ENCODE measurements at places on chromosomes 1 and 21.

GRCh38 chr21:35982717-35983116 is 77.6 kb downstream of the SETD4 start:
- no peak for DNase-seq

GRCh38 chr1:221294242-221294641 is 415.0 kb downstream of the HLX start:
- DNase-seq: no peak

DNA sequence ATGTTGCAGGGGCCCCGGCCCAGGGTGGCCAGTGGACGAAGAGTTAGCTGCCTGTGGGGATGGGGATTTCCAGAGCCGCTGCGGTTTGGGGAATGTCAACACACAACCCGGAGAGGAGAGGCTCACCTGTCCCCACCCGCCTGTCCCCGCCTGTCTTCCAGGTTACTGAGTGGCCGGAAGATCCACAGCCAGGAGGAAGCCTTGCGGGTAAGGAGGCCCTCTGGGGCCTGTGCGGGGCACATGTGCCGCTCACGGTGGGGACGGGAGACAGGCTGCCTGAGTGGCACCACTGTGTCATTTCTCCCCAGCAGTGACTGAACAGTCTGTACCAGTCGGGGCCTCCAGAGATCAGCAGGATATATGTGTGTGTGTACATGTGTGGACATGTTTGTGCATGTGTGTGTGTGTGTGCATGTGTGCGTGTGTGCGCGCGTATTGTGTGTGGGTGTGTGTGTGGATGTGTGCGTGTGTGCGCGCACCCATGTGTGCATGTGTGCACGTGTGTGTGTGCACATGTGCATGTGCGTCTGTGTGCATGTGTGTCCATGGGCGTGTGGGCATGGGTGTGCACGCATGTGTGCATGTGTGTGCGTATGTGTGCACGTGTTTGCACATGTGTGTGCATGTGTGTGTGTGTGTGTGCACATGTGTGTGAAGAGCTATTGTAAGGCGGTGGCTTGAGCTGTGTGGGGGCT is 25.6 kb downstream of the CSTB start:
- DNase-seq: no peak

DNA sequence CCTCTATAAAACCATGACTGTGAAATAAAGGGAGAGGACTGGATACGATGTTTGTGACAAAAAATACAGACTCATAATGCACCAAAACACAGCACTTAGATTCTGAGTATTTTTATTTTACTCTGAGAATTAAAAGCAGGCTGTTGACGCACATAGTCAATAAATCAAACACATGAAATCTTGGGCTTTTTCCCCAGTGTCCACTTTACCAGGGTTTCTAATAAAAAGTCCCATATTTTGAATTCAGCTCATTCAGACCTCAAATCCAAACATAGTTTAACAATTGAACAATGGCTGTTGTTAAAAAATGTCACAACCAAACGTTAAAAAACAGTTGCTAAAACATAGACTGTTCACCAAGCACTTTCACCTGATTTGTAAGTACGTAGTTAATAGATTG is 553.4 kb downstream of the LTN1 start:
- DNase-seq: no peak

GRCh38 chr1:40162753-40163441 is 1.7 kb downstream of the RLF start:
- DNase-seq: no peak

DNA sequence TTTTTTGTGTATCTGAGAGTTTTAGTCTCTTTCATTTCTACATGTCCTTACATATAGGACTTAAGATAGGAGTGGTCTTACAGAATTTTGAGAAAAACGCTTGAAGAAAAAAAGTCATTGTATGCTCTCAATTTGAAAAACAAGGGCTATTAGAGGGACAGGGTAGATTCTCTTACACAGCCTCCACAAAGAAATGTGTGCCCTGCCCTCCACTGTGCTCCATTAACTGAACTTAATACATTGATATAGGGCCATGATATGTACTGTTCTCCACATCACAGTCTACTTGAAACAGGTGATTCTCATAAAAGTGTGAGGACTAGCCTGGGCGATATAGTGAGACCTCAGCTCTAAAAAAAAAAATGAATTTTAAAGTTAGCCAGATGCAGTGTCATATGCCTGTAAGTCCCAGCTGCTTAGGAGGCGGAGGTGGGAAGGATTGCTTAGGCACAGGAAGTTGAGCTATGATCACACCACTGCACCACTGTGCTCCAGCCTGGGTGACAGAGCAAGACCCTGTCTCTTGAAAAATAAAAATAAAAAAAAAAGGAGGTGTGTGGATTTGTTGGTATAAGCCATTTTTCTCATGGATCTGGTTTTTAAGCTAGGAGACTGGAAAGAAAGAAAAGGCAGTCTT is 77.0 kb downstream of the HMCN1 start:
- DNase-seq: no peak

DNA sequence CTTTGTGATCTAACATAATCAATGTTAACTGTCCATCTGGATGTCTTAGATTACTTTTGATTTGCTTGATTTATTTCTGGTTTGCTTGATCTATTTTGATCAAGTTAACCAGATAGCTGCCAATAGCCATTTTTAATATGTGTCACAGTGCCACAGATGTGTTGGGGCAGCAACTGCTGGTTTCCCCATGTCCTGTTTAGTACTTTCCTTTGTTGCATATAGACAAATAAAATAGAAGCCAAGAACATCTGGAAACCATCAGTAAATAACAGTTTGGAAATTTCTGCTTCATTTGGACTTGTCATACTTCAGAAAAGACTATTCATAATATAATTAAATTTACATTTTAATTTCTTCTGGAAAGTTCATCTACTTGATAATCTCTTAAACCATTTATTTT is 145.6 kb upstream of the C21orf91 start:
- DNase-seq: no peak

- no peak for DNase-seq
Observed at GRCh38 chr1:230050973-230051735, 15.9 kb upstream of the GALNT2 start.

- no peak for DNase-seq
Observed at GRCh38 chr1:178934546-178934945, 63.7 kb upstream of the ANGPTL1 start.

DNA sequence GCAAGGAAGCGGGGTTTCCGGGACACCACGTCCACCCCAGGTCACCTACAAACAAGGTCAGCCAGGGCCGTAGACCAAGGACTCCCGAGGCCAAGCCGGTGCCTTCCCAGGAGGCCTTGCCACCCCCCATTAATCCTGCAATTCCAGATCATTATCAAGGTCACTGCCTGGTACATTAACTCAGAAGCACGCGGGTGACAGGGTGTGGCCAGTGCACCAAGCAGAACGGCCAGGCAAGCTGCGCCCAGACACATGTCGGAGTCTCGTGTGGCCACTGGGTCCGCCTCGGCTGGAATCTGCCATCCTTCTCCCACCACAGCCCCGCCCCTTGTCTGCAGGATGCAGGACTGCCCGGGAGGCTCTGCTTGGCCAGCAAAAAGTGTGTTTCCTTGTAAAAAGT is 144.7 kb downstream of the PRDM16 start:
- DNase-seq: no peak

DNA sequence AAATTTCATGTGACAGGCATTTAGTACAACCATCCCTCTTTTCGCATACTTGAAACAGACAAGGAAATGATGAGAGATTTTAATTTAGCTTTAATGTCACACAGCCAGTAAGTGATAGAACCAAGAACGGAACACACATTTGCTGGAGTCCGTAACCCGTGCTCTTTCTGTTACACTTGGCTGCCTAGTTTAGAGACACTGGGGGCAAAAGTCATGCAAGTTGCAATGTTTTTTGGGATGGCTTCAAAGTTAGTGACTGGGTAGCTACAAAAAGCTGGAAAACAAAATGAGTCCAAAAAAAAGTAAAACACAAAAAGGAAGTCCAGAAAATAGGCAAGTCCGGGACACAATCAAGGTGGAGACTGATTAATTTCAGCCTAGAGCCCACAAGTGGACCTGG is 5.9 kb downstream of the NID1 start:
- DNase-seq: no peak

DNA sequence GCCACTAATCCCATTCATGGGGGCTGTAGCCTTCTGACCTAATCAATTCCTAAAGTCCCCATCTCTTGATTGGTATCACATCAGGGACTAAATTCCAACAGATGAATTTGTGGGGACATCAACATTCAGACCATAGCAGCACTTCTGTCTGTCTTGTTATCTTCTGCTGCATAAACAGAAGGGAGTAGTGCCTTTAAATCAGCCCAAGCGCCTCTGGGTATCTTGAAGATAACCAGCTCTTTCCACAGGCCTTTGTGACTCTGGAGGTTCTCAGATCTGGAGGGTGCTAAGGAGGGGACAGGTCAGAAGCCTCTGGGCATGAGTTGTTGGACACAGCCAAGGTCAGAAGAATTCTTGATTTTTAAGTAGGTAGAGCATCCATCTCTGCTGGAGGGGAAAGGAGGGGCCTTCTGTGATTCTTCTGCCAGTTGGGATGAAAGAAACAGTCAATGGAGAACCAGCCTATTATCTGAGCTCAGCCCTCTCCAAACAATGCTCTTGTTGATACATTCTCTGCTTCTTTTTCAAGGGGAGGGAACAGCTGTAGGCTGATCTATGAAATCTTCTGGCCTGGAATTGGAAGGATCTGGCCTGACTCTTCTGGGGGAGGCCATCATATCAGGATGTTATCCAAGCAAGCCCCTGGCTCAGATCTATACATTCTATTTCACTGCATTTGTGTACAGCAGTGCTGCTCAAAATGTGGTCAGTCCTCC is 31.3 kb upstream of the LRIG2 start:
- no peak for DNase-seq

GRCh38 chr1:115138271-115138670 is 49.0 kb upstream of the TSPAN2 start:
- no peak for DNase-seq

- DNase-seq: no peak
Observed at GRCh38 chr1:196209265-196209664, 399.0 kb downstream of the KCNT2 start.

DNA sequence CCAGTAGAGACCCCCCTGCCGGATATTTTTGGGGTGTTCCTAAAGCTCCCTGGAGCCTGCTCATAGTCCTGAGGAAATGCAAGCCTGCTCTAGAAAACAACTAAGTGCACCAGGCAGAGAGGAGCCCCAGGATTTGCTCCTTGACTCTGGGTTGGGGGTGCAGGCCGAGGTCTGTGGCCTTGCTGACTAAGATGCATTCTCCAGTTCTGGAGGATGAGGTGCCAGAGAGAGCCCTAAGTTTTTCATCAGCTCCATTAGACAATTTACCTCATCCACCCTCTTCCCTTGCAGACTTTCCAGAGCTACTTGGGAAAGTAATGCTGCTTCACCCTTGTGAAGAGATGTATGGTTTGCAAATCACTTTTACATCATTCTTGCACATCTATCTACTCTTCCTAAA is 9.1 kb downstream of the TUFT1 start:
- no peak for DNase-seq

- DNase-seq: no peak
Observed at GRCh38 chr1:45767035-45767434, 16.6 kb upstream of the IPP start.

DNA sequence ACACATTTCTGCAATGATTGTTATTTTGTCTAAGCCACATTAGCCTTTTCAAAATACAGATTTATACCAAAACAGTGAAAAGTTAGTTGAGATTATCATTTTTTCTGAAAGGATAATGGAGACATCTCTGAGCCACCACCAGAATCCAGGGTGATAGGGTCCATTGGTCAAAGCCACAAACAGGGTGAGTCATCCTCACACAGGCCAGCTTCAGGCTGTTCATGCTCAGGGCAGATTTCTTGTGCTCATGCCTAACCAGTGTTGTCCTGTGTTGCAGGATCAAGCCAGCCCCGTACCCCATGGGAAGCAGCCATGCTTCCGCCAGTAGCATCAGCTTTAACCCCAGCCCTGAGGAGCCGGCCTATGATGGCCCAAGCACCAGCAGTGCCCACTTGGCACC is 13.4 kb downstream of the ELOA start:
- no peak for DNase-seq

DNA sequence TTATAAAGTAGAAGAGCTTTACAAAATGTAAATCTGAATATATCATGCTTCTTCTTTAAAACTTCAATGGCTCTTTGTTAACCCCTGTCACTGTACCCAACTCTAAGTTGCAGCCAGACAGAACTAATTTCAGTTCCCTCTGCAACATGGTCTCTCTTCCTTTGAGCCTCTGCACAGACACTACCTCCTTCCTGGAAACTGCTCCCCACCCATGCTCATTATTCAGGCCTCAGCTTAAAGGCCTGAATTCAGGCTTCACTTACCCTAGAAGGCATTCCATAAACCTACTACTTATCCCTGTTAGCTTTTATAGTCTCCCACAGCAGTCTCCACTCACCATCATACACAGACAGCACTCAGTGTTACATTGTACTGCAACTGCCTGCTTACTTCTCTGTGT is 2.6 kb upstream of the EEIG2 start:
- no peak for DNase-seq

DNA sequence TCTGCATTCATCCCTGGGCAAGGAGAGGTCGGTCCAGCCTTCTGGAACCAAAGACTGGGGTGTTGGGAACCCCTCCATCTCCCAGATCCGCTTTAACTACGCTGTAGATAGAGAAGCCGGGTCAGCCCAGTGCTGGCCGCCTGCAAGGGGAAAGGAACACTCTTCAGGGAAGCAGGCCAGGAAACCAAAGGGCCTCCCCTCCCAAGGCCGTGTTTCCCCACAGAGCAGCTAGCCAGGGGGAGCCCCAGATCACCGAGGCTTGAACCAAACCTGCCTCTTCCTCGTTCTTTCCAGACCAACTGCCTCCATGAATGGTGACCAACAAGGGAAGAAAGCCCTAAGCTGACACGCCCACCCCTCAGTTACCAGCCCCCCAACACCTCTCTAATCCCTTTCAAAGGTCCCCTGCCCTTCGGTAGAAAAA is 1.2 kb upstream of the CHD5 start:
- no peak for DNase-seq

GRCh38 chr1:153991151-153991630 is 629 bp downstream of the RPS27 start:
- no peak for DNase-seq

DNA sequence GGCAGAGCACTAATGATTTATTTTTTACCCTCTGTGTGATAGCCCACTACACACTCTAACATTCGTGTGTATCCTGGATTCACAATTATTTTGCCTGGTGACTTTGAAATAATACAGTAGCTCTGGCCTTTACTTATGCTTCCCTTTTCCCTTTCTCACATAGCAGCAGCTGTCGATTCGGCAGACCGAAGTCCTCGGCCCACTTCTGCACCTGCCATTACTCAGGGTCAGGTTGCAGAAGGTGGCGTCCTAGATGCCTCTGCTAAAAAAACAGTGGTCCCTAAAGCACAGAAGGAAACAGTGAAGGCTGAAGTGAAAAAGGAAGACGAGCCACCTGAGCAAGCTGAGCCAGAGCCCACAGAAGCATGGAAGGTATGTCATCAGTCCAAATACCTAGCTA is 70.8 kb downstream of the TMEM200B start:
- DNase-seq: no peak
